ENCODE measurements at places on chromosomes 5 and 9.

GRCh38 chr9:33249087-33249658, 9.2 kb downstream of the SPINK4 start:
- no peak for DNase-seq

- no peak for DNase-seq
These were observed 533.5 kb downstream of the ZNF608 start for GRCh38 chr5:124212934-124213333.

DNA sequence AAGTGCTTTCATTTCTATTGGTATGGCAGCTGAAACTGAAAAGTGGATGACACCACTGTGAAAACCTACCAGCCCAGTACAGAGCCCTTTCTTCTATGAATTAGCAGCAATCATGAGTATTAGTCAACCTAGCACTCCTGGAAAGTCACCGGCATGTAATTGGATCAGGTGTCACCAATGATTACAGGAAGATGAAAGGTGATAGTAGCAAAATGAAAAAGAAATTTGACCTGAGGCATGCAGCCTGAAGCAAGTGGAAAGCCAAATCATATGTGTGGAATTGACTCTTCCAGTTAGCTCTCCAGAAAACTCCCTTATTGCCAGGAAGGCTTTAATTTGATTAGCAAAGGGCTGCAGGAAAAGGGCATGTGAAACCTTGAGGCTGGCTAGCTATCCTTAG, 81.2 kb upstream of the NAA35 start:
- peak; percentile 10 for DNase-seq

DNA sequence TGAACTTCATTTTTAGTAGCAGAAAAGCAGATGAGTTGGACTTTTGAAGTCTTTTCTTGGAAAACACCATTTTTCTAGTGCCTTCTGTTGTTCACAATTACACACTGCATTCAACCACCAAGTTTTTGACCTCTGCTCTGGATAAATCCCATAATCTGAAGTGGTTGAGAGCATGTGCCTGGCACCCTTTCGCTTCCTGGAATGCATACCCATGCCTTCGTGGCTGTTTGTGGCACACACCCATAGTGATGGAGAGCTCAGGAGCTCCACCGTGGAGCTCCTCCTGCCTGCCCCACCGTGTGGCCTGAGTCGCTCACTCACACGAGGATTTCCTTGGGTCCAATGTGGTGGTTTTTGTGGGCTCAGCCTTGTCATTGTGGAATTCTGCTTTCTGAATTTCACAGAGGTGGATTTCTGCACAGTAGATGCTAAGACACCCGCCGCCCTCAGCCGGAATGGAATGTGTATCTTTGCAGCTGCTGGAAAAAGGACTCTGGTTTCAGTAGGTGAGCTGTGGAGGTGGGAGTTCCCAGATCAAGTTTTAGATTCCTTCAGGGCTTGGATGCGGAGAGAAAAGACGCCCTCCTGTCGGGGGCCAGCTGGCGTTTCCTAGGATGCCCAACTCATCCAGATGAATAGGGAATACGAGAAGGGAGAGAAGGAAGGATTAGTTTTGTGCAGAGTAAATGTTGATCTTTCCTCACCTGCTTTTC, 500.4 kb downstream of the IRX1 start:
- DNase-seq, result no peak

DNA sequence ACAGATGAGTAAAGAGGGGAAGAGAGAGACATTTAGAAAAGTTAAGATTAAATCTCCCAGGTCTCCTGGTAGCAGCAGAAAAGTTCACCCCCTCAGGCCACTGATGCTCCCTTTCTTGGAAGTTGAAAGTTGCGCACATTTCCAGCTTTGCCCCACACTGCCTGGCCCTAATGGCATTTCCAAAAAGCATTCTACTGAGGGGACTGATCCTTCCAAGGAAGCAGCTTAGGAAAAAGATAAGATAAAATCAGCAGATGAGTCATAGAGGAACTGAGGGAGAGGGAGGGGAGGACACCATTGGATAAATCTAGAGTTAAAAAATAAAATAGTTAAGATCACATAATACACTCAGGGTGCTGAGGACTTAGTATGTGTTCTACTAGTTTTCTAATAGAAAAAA, 67.6 kb upstream of the SLC12A2 start:
- no peak for DNase-seq

DNA sequence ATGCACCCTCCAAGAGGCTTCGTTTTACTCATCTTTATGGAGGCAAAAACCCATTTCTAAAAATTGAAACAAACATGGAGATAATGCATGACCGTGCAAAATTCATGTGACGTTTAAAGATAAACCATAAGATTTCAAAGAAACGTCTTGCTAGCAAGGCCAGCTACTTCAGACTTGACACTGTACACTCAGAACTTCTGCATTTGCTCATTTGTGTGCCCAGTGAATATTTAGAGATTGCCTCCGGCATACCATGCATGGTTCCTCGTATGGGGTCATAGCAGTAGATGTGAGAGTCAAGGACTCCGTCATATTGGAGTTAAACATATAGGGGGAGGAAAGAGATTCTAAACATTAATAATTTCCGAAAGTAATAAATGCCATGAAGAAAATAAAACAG, 78.6 kb upstream of the NEURL1B start:
- no peak for DNase-seq

DNA sequence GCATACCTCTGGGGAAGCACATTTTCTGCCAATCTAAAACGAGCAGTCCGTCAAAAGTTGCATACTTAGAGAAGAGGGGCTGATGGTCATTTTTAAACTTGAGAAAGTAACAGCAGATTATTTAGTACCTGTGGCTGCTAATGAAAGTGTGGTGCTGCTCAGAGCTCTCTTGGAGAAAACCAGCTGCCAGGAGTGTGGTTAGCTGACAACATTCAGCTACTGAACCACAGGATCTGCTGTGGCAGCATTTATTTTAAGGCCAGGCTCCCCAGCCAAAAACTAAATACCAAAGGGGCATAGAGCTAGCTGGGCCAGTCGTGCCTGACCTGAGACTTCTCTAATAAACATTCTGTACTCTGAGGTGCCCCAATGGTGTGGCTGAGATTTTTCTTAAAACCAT, 203.6 kb downstream of the EDIL3 start:
- no peak for DNase-seq

DNA sequence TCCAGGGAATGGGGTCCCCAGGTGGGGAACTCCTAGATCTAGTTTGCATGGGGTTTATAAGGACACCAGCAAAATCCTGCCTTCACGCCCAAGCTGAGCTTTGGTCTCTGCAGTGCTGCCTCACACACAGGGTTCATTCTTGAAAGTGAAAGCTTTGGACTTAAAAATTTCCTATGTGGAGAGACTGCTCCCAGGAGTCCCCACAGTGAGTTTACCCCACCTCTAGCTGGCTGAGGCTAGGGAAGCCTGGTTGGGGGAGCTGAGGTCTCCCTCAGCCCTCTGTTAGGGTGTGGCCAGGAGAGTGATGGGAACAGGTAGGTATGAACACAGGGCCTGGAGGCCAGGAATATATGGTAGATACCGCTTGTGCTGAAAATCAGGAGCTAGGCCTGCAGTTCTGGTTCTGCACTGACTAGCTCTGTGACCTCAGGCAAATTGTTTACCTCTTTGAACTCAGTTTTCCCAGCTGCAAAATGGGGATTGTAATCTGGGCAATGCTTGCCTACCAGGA, 41.5 kb upstream of the LARP1 start:
- DNase-seq, result no peak

DNA sequence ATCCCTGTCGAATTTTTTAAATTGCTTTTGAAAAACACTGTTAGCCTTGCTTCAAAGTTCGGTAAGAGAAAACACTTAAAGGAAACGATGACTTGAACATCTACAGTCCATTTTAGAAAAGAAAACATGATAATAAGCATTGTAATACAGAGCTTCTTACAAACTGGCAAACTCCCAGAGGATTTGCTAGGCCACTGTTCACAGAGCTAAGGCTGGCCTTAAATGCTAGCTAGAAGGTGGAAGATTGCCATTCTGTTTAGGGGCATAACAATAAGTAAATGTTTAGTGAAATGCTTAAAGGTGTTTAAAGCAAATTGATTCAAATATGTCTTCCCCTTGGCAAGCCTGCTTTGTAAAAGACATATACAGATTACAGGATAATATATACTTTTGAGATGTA, 169.6 kb downstream of the TLE4 start:
- no peak for DNase-seq

DNA sequence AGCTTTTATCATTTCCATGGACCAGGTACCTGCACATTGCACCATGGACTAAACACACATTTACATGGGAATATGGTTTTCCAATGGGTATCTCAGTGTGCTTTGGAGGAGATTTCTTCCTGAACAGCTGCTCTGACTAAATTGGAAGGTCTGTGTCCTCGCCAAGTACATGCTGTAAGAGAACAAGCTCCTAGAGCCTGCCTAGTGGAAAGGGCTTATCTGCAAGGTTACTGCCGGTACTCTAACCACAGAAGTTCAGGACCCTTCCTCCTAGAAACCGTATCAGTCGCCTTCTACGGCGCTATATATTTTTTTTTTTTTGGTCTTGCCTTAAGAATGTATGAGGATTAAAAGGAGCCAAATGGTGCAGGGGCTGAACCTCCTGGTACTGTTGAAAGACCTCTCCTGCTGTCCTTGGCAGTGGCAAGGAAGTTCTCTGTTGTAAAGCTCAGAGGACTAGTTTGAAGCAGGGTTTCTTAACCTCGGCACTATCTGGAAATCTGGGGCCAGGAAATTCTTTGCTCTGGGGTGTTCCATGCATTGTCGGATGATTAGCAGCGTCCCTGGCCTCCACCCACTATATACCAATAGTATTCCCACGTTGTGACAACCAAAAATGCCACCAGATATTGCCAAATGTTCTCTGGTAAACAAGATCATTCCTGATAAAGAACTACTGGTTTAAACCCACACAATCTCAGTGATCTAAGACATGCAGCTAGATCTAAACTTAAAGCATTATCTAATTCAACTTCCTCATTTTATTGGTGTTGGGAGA, 107.4 kb downstream of the FBXO38 start:
- no peak for DNase-seq

DNA sequence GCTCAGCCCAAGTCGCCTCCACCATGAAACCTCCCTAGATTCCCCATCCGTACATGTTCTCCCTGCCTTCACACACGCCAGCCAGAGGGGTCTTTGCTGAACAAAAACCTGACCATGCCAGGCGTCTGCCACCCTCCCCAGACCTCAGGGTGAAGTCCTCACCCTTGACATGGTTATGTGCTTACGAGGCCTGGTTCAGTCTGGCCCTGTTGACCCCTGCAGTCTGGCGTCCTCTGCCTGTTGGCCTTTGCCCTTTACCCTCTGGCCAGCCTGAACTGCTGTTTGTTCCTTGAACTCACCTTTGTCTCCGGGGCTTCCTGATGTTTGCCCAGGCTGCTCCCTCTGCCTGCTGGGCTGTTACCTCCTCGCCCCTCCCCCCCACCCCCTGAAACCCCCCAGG, 29.8 kb downstream of the NCS1 start:
- no peak for DNase-seq

DNA sequence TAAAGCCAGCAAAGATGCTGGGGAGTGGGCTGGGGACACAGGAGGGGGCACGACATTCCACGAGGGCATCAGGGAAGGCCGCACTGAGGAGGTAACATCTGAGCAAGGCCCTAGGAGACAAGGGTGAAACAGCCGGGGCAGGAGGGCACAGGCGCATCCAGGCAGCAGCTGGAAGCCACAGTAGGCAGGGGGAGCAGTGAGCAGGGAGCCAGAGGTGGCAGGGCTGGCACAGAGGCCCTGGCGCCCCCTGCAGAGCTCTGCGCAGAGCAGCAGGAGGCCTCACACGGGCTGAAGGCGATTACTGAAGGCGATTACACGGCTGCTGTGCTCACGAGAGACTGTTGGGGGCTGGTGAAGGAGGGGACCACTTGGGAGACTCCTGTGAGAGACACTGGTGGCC, 15.4 kb downstream of the LMAN2 start:
- DNase-seq, result peak; percentile 73

DNA sequence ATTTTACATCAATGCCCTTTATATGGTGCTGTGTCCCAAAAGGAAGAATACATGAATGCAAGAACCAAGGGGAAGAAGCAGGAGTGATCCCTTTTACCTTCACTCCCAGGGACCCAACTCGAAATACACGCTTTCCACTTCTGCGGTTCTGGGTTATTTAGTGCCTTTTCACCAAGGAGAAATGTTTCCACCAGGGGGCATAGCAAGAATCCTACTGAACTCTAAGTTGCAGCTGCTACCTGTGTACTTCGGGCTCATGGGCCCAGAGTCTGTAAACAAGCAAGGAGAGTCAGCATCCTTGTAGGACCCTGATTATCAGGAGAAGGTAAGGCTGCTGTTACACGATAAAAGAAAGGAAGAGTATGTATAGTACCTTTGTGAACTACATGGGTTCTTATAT, 45.7 kb downstream of the DPYSL3 start:
- peak; percentile 77 for DNase-seq

DNA sequence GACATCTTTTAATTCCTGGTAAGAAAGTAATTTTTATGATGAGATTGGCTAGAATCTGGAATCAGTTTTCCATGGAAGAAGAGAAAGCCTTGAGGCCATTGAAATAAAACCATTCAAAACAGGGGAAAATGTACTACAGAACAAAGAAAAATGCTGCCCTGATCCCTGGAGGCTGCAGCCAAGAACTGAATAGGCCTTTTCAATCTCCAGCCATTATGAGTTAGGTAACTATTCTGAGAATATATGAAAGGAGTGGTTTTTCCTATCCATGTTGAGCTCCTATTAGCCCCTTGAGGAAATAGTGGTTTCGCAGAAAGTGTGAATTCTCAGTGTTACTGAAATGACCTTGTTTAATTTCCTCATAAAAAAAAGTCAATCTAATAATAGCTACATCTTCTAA, 408.5 kb upstream of the GRAMD2B start:
- DNase-seq, result peak; percentile 89

GRCh38 chr5:125408448-125409233, 662.2 kb upstream of the ZNF608 start:
- DNase-seq, result peak; percentile 47

GRCh38 chr9:134571946-134572917, 69.4 kb upstream of the COL5A1 start:
- no peak for DNase-seq

- DNase-seq, result no peak
These were observed 65.3 kb downstream of the OLFM1 start for GRCh38 chr9:135152614-135153334.

- no peak for DNase-seq
These were observed 58.0 kb downstream of the DOCK2 start for GRCh38 chr5:169695025-169695625.

GRCh38 chr5:137741718-137742117, 5.8 kb upstream of the KLHL3 start:
- no peak for DNase-seq

- DNase-seq, result no peak
These were observed 107.1 kb downstream of the PALM2AKAP2 start for GRCh38 chr9:109887079-109887478.
